ENCODE measurements at places on chromosomes 1 and 21.
A peak's percentile ranks its signal among the peaks of the same experiment; 100 is the strongest.

DNA sequence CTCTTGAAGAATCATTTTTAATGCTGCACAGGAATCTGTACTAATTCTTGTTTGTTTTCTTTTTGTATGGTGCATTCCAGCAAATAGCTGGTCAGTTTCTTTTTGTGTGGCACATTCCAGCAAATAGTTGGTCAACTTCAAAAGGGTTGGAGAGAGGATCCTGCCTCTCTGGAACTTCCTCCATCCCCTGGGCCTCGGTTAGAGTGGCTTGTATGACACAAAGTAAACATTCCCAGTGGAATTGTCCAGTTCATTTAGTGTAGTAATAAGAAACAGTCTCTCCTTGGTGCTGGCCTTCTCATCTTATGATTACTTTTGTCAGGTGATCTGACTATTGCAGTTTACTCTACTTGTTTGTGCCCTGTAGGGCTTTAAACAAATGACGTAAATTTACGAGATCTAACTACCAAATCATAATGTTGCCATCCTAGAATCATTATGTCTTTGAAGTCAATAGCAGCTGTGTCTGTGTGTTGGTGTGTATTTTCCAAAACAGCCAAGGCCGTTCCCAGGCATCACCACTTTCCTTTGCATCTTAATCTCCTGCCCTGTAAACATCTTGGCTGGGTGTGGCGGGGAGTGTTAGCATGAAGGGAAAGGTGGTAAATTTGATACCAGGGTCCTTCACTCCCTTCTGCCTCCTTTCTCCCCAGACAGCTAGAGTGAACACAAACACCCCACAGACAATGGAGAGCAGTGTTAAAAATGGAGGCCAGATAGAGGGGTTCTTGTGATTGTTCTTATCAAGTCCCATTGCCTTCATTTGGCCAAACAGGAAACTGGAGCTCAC lies 77.9 kb downstream of the CDC7 start:
- DNase-seq, result no peak

GRCh38 chr1:184768467-184768866 lies 13.8 kb upstream of the EDEM3 start:
- DNase-seq, result no peak

DNA sequence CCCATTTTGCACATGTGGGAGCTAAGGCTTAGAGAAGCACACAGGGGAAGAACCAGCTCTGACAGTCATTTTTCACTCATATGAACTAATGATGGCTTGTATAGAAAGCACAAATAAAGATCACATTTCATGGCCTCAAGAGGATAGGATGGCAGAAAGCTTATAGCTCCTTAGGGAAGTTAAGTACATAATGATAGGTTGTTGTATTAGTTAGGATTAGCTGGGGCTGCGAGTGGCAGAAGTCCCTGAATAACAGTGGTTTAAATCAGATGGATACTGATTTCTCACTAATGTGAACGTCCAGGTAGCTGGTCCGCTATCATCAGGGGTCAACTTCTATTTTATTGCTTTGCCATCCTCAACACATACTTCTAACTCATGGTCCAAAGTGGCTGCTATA lies 284.0 kb downstream of the RPS6KC1 start:
- no peak for DNase-seq

DNA sequence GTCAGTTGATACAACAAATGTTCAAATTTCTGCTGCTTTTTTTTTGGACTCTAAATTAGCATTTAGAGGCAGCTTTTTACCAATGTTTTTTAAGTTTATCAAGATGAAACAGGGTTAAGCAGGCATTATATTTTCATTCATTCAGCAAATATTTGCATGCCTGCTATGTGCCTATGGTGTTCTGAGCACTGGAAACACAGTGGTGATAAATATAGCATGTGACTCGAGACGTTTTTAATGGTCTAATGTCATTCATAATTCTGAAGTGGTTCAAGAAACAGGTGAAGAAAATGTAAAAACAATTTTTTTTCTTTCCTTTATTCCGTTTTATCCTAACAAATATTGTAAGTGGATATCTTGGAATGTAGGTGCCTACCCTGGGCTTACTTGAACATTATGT lies 26.8 kb downstream of the NEK7 start:
- no peak for DNase-seq

- no peak for DNase-seq
These were observed 1.2 kb upstream of the INAVA start for GRCh38 chr1:200893411-200893901.

DNA sequence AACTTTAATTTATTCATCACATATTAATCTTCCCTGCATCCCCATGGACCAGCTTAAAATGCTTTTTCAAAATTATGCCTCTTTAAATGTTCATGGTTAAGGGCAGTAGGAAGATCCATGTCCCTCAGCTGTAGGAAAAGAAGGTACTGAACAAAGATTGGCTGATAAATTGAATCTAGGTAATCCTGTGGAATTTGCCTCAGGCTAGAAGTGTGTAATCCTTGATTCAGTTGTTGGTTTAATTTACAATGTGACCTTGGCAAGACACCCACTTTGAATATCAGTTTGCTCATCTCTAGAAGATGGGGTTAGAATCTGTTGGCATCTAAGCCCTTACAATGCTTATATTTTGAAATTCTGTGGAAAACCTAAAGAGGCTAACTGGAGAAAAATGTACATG lies 6.1 kb downstream of the TTC4 start:
- DNase-seq, result no peak

DNA sequence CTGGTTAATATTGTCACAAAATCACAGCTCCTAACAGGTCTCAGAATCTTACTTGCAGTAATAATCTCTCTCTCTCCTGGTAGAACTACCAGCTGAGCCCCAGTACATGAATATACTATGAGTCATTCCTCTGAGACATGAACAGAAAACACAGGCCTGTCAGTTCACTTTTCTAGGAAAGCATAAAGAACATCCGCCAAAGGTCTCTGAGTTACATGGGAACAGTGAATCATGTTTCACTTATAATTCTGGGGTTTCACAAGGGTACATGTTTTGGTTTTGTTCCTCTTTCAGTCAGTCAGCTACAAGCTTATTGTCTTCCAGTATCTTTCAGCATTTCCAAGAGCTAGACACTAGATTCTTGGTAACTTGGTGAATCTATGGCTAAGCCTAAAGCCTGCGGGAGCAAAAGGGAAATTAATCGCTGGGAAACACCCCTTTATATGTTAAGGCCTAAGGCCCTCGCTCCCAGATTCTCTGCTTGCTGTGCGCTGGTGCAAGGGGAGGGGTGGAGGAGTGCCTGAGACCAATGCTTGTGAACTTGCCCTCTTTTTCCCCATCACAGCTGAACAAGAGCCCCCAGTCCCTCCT lies 31.7 kb downstream of the IFNGR2 start:
- peak; percentile 74 for DNase-seq

- DNase-seq, result no peak
These were observed 15.8 kb downstream of the OLFM3 start for GRCh38 chr1:101980974-101981373.

GRCh38 chr21:29299046-29299915 lies 559 bp downstream of the BACH1 start:
- no peak for DNase-seq

GRCh38 chr1:56472860-56473259 lies 106.5 kb downstream of the PLPP3 start:
- no peak for DNase-seq

DNA sequence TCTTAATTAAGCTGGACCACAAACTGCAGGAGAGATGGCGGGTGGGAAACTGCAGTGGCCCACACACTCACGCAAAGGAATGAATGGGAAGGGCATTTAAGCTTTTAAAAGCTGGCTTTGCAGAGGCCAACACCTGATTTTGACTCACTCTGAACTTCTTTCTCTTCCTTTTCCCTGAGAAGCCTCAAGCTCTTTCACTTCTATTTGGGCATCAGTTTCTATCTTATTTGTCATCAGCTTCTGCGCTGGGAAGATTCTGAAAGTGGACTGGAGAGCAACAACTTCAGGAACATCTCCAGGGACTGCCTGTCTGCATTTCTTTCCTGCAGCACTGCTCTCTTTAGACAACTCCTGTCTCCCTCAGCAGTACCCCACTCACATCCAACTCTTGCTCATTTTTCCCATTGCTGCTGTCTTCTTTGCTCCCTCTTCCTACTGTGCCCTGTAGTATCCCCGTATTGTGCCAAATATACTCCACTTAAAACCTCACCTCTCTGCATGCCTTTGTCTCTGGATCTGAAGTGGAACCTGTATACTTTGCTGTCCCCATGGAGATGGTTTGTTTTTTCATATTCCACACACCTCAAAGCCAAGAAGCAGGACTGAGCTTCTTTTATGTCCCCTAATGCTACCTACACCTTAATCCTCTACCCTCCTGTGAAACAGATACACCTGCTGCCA lies 143.3 kb upstream of the JUN start:
- DNase-seq, result no peak

GRCh38 chr1:206833106-206833680 lies 32.2 kb upstream of the IL20 start:
- no peak for DNase-seq

GRCh38 chr1:46643368-46643775 lies 24.8 kb downstream of the ATPAF1 start:
- peak; percentile 42 for DNase-seq

- no peak for DNase-seq
These were observed 4.3 kb downstream of the S100A10 start for GRCh38 chr1:151989211-151989862.

DNA sequence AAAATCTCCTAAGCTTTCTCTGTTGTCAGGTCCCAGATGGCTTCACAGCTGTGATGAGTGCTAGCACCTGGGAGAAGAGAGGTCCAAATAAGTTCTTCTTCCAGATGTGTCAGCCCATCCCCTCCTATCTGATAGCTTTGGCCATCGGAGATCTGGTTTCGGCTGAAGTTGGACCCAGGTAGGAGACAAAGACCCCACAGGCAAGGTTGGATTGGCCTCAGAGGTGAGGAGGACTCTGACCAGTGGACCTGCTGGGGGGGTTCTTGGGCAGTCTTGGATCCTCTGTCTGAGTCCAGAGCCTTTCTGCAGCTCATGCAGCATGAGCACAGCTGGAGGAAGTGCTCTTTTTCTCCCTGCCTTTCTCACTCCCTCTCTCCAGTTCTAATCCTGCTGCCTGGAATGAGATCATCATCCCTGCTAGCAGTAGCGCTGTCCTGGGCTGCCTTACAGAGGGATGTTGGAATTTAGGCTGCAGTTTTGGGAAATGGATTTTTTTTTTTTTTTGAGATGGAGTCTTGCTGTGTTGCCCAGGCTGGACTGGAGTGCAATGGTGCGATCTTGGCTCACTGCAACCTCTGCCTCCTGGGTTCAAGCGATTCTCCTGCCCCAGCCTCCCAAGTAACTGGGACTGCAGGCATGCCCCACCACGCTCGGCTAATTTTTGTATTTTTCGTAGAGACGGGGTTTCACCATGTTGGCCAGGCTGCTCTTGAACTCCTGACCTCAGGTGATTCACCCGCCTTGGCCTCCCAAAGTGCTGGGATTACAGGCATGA lies 7.1 kb downstream of the RNPEP start:
- no peak for DNase-seq

DNA sequence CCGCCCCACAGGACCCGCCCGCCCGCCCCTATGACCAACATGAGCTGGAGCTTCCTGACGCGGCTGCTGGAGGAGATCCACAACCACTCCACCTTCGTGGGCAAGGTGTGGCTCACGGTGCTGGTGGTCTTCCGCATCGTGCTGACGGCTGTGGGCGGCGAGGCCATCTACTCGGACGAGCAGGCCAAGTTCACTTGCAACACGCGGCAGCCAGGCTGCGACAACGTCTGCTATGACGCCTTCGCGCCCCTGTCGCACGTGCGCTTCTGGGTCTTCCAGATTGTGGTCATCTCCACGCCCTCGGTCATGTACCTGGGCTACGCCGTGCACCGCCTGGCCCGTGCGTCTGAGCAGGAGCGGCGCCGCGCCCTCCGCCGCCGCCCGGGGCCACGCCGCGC lies 7.9 kb upstream of the IBA57 start:
- no peak for DNase-seq

DNA sequence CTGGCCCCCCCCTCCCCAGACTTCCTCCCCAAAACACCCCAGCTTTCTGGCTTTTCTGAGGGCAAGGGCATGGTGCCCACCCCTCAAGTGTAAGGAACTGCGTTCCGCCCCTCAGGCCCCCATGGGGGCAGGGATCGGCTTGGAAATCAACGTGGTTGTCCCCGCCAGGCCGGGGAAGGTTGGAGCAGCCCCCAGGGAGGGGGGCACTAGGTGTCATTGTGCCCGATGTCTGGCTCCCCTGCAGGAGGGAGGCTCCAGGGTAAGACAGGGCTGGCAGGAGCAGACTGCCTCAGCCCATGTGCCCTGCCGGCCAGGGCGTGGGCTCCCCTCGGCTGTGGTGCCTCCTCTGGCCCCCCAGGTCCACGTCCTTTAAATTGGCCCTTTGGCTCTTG lies 7.4 kb upstream of the TFAP2E start:
- DNase-seq, result no peak

DNA sequence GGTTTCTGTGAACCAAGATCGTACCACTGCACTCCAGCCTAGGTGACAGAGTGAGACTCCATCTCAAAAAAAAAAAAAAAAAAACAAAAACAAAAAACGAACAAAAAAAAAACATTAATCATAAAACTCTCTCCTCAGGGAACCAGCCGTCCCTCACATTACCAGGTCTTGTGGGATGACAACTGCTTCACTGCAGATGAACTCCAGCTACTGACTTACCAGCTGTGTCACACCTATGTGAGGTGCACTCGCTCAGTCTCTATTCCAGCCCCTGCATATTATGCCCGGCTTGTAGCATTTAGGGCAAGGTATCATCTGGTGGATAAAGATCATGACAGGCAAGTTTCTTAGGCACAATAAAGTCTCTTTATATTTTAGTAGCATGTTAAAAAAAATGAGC lies 32.3 kb upstream of the AGO1 start:
- no peak for DNase-seq

DNA sequence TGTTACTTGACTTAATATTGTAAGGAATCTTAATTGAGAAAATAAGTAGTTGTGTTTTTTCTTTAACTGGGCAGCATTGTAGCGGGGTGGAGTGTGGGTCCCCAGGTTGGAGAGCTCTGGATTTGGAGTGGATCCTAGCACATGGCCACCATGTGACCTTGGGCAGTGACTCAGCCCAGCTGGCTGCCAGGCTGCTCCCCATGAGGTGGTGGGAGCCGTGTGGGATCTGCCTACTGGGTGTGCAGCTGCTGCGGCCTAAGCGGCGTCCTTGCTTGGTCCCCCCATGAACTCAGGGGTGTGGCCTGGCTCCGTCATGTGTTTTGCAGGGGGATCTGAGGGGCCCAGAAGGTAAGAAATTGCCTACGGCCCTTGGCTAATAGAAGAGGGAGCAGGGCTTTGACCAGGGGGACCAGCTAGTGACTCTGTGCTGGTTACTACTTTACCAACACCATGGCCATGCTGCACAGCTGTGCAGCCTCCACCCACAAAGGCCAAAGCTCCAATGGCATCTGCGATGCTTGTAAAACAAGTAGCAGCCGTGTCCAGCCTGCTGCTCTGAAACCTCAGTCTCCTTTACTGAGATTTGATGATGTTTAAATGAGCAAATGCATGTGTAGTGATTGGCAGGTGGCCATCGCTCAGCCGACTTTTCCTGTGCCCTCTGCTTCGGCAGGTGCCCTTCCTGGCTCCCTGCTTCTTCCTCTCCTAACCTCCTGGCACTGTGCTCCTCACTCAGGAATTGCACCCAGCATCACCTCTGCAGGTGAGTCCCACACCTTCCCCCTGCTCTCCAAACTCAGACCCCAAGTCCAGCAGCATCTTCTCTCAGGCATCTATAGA lies 68.3 kb downstream of the ADARB1 start:
- DNase-seq, result peak; percentile 83

GRCh38 chr1:224357626-224358124 lies 996 bp downstream of the CNIH4 start:
- DNase-seq, result no peak
